ENCODE measurements at places on chromosomes 3 and 15.

- DNase-seq, result no peak
Measured at GRCh38 chr3:64199932-64200331, 25.3 kb downstream of the PRICKLE2 start.

DNA sequence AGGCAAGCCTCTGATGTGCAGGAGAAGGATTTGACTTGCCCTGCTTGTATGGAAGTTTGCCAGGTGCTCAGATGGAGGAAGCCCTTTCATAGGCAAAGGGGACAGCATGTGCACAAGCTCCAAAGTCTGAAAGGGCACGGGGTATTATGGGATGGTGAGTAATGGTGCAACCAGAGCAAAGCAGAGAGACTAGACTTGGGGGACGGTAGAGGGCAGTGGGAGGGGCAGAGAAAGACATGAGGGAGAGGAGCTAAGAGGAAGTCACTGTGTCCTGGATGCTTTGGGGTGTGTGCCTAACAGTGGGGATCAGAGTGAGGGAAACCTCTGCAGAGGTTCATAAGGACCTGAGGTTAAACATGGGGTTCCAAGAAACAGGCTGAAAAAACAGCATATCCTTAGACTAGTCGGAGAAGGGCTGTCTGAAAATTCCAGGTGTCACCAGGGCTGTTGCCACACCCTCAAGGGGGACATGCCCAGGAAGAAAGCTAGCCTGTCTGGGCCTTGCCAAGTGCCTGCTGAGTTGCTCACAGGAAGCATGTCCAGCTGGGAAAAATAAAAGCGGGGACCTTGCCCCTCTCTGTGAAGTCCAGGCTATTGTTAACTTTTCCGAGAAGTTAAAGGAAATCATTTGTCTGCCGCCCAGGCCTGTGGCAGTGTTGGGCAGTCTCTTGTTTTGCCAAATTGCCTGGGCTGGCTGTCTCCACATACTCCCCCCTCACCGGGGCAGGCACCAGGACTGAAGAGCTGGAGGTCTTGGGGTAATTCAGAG is 47.1 kb downstream of the HRH1 start:
- DNase-seq, result no peak

- no peak for DNase-seq
Measured at GRCh38 chr3:175764722-175765121, 905.6 kb downstream of the NAALADL2 start.

DNA sequence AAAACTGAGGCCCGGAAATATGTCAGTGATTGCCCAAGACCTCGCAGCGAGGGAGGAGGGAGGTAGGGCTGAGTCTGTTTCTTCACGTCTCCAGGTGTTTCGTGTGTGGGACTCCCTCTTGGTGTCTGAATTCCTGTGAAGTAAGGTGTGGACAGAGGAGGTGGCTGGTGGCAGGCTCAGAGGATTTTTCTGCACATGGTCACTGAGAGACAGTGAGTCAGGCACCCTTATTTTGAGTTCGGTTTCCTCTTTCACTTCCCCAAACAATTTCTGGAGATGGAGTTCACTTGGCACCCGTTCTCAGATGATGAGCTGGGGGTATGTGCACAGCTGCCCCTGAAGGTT is 46.3 kb upstream of the VPS8 start:
- DNase-seq, result no peak

DNA sequence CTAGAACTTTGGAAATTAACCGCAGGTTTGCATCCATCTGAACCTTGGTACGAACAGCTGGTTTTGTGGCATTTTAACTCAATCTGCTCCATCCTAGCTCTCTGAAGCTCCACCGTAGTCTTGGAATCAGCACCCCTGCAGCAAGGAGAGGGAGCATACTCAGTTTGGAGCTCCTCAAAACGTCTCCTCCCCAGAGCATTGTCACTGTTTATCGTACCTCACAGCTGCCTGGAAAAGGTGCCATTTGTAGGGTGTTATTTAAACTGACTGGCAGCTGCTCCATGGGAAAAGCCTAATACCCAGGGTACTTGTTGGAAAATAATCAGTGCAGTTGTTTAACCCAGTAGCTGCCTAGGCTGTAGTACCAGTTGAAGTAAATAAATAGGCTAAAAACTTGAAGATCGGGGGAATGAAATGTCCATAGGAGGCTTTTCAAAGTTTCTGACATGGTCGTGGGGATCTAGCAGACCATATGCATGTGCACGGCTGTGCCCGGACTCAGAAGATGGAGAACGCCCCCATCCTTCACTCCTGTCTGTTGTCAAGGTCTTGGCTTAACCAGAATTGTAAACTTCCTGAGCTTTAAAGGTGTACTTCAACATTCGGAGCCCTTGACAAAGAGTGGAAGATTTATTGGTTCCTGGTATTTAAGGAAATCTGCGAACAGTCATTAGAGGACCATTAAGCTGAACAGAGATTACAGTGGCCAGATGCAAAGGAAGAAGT is 43.9 kb downstream of the GHSR start:
- DNase-seq, result no peak

DNA sequence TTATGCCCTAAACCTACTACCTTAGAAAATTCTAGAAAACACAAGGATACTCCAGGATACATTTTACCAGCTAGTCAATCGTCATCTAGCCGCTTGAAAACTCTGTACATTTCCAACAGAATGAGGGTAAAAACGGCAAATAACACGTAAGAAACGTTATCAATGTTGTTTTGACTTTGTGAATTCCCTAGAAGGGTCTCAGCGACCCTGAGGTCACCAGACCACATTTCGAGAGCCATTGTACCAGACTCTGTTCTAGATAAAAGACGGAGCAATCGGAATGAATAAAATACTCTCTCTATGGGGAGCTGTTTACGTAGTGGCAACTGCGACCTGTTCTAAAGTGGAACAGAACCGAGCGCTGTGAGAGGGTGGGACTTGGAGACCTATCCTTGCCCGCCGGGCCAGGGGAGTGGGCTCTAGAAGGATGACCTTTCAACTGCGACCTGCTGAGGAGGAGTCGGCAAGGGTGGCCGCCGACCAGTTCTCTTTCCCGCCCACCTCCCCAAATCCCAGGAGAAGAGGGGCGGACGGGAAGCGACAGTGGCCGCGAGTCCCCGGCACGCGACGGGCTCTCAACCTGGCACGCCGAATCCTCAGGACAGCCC is 778 bp upstream of the AP4E1 start:
- DNase-seq, result no peak

DNA sequence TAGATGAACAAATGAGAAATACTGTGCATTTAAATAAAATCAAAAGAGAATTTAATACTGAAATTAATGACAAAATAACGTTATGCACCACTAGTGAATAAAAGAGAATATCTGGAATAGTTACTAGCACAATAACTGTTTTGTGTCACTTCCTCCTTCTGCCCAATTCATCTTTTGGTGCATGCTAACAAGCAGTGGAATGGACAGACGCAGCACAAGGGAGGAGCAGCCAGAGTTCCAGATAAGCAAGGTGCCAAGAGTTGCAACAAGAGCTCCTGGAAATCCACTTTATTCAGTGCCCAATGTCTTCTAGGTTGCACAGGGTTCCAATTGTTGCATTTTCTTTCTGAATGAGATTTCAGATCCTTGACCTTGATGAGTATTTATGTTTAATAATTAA is 66.5 kb upstream of the PLXND1 start:
- DNase-seq, result no peak

GRCh38 chr15:96431786-96432185 is 101.3 kb downstream of the NR2F2 start:
- DNase-seq, result no peak

DNA sequence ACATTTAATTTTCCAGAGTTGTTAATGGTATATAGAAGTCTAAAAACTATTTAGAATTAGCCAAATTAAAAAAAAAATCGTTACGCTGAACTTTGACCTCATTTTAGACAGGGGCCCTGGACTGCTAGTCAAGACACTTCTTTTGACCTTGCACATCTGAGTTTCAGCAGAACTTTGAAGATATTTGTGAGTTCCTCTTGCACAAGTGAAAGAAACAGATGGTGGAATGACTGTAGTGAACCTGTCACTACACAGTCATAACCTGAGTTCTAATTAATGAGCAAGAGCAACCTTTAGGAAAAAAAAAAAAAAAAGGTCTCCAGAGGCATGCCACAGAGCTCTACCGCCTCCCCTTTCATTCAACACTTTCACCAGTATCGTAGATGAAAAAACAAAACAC is 5.3 kb downstream of the MYO5C start:
- no peak for DNase-seq

DNA sequence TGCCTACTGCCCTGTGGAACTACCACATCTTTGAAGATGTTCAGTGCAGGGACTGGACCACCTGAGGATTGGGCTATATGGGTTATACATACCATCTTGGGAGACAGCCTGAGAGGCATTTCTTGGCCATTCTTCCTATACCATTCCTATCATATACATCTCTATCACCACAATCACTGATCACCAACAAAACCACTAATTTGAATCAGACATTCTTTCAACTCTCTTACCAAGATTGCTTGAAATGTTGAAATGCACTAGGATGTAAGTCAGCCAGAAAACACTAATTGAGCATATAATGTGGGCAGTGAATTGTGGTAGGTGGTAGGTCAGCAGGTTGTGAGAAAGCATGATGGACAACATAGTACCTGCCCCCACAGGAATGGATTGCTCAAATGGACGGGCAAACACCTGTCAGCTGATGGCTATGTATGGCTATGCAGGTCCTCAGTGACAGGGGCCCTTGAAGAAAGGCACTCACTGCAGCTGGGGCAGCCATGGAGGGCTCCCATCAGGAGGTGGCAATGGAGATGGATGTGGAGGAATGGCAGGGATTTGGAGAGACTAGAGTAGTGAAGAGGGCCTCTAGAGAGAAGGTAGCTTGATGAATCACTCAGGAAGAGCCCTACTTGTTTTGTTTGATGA is 49.1 kb downstream of the AMOTL2 start:
- DNase-seq, result no peak

GRCh38 chr15:88161636-88162035 is 94.9 kb downstream of the NTRK3 start:
- no peak for DNase-seq

DNA sequence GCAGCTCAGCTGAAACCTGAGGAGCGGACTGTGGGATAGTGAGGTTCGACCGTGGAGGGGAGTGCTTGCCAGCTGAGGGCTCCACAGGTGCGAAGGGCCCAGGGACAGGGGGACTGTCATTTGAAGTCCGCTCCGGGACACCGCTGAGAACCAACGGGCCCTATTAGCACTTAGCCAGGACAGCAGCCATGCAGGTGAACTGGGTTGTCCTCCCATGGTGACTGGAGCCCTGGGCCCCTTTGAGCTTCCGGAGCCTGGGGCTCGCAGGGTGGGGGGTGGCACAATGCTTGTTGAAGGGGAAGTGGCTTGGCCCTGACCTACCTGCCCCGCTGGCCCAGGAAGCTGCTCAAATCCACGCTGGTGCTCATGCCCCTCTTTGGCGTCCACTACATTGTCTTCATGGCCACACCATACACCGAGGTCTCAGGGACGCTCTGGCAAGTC is 24.7 kb downstream of the PTH1R start:
- no peak for DNase-seq

GRCh38 chr3:164360738-164361406 is 717.4 kb downstream of the SI start:
- no peak for DNase-seq

GRCh38 chr15:79007066-79007465 is 62.2 kb upstream of the CTSH start:
- DNase-seq, result no peak

DNA sequence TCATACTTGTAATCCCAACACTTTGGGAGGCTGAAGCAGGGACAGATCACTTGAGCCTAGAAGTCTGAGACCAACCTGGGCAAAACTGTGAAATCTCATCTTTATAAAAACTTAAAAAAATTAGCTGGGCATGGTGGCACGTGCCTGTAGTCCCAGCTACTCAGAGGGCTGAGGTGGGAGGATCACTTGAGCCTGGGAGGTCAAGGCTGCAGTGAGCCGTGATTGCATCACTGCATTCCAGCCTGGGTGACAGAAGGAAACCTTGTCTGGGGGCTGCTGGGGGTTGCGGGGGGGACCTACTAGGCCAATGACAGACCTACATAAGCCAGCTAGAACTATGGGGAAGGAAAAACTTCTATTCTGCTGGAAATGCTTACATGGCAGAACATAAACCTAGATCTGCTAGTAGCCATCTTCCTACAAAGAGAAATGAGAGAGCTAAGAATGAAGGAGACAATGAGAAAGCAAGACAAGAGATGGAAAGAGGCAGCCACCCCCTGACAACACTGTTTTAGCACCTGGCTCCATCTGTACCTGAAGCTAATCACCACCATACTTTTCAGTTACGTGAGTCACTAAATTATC is 23.9 kb downstream of the FOXP1 start:
- no peak for DNase-seq

- no peak for DNase-seq
Measured at GRCh38 chr3:1623896-1624295, 474.8 kb upstream of the CNTN4 start.

- no peak for DNase-seq
Measured at GRCh38 chr3:125220727-125221429, 8.3 kb upstream of the SLC12A8 start.

- DNase-seq, result no peak
Measured at GRCh38 chr3:49566312-49566711, 12.0 kb downstream of the BSN start.

DNA sequence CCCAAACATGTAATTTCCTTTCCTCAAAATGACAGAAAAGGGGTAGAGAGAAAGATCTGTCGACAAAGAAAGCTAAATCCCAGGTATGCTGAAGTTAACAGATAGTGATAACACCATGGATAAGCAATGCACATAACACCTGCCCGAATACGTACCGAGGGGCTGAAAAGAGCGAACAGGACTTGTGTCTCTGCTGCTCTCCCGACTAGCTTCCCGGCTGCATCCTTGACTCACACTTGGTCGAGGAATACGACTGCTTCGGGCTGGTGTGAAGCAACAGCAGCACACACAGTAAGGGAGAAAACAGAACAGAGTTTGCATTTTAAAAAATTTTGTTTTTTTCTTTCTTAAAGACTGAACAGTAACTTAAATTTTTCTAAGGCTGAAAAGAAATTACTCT is 136.4 kb downstream of the CLASP2 start:
- DNase-seq, result no peak

DNA sequence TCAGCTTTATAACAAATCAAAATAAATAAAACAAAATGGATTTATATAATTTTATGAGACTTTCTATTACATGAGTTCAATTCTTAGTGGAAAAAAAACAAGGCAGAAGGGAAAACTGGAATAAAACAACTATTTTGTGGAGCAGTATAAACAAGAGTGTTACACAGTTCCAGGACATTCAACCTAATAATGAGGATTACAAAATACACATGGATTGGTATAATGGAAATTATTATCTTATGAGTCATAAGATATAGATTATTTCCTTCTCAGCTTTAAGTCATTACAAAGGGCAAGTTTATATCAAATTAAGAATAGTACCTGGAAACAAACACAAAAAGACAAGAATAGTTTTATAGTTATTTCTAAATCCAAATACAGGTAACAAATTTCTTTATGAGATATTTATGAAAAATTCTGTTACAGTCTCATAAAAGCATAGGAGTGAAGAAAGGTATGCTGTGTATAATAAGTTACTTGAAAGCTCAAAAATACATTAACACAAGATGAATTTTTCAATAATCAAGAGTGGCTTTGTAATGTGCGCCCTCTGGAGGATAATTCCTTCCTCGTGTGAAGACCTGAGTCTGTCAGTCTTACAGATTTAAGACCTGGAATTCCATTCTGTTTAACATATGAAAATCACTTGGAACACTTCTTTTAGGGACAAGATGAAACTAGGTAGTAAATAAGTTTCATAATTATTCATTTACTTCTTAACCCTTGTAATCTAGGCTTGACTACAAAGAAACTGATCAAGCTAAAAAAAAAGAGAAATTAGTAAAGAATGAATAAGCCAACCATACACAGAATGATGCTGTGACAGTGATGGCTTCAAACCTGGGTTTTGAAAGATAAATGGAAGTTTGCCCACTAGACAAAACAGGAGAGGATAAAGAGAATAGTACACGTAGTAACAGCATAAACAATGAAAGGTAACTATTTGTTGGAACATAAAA is 9.5 kb downstream of the COPS2 start:
- no peak for DNase-seq

All from NCI-H1436 treated with DMSO at 0.1 percent for 48 hours (cell line).